Panc1 (cell line): ENCODE measurements at places on chromosomes 12 and 14. TPM values are rescaled to one million over a fixed set of nuclear protein-coding genes. Genes with fewer than 3 reads are reported as not detected.

GRCh38 chr12:49375406-49375805 lies 8.1 kb downstream of the SPATS2 start:
- DNase-seq, result no peak

- DNase-seq, result no peak
These were observed 1140.7 kb upstream of the TMEM132C start for GRCh38 chr12:127126260-127126628.

DNA sequence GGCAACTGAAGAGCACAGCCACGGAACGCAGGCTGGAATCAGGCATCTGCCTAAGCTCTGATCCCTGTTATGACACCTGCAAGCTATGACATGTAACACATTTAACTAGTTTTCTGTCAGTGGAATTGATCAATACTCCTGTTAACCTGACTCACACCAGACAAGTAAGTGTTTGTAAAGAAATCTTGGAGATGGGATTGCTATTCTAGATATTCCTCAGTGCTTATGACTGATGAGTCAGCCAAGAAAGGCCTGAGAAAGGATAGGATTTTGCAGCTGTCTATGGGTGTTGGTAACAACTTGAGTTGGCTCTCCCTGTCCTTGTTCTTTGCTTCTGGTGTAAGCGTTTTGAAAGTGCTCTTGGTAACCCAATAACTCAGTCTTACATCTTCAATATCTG lies 110.5 kb downstream of the GPR135 start:
- DNase-seq, result no peak

- no peak for DNase-seq
These were observed 35.1 kb downstream of the HNRNPC start for GRCh38 chr14:21234112-21234511.

- DNase-seq, result no peak
These were observed 3.2 kb downstream of the METTL25 start for GRCh38 chr12:82361461-82361915.

DNA sequence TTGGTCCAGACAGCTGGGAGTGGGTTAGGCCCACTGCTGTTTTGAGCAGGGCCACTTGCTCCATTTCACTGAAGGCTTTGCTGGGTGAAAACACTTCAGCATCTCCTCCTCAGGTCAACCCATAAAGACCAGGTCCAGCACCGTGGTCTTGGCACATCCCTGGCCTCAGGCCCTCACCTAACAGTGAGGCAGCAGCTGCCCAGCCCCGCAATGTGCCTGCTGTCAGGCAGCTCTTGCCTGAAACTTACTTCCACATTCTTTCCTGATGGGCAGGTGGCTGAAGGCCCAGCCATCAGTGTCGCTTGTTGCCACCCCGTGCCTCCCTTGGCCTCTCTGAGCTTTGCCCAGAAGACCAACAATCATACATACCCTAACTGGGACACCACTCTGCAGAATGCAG lies 54.4 kb downstream of the ANAPC7 start:
- DNase-seq, result no peak

GRCh38 chr14:37970696-37971095 lies 237.0 kb upstream of the SSTR1 start:
- DNase-seq, result no peak

FAR2 gene
- 6.2 TPM for total RNA-seq
